ENCODE measurements at places on chromosomes 5 and 9.

DNA sequence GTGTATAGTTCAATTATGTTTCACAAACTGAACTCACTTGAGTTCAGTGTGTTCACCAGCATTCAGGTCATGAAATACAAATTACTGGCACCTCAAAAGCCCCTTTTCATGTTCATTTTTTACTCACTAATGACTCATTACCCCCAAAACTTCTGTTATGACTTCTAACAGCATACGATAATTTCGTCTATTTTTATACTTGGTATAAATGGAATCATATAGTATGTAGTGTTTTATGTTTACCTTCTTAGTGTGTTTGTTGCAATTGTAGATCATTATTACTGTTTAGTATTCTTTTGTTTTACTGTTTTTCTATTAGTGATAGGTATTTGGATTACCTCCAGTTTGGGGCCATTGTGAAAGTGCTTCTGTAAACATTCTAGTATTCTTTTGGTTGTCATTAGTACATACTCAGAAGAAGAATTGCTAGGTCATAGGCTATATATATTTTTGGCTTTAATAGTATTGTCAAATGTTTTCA is 33.4 kb downstream of the DDX4 start:
- H3K36me3 ChIP-seq = no peaks in the 10 kb centered on the region
- H3K4me3 ChIP-seq = no peak overlapping the region
- no peaks in the 10 kb centered on the region for H3K4me1 ChIP-seq
- no peak overlapping the region for H3K27ac ChIP-seq
- H3K27me3 ChIP-seq = peaks cover 2% of the 10 kb centered on the region
- DNase-seq = no peak

DNA sequence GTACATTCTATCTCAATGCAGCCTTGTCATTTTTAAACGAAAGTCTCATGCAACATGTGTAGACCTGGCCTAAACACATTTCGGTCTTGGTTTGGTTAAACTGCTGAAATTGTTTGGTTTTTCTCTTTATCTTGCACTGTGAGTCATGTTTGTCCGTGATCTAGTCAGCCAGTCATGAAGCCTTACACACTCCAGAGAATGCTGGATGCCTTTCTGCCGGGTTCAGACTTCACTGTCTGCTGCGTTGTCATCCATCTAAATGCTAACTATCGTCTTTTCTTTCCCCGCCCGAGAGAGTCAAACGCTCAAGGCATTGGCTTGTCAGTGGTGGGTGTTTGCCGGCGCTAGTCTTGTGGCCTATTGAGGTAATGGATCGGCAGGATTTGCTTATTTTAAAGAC is 1194.6 kb upstream of the WWC1 start:
- H3K4me1 ChIP-seq = no peaks in the 10 kb centered on the region
- H3K27me3 ChIP-seq = no peaks in the 10 kb centered on the region
- H3K4me3 ChIP-seq = no peak overlapping the region
- no peak overlapping the region for H3K27ac ChIP-seq

DNA sequence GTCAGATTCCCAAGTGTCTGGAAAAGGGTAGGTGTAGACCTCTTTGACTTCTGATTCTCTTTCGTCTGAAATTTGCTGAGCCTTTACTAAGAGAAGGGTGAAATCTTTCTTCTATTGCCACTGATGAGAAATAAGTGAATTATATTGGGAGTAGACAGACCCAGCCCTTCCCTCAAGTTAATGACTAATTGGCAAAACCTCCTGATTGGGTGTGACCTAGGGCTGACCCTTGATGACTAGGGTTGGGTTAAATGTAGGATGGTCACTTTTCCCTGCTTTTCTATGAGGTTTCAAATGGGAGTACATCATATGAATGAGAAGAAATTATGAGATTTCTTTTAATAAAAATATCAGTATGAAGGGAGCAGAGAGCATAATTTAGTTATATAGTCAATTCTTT is 73.4 kb upstream of the C5orf46 start:
- DNase-seq = no peak
- no peaks in the 10 kb centered on the region for H3K27me3 ChIP-seq
- H3K4me3 ChIP-seq = no peak overlapping the region
- H3K27ac ChIP-seq = no peak overlapping the region
- H3K4me1 ChIP-seq = no peaks in the 10 kb centered on the region

- no peak for DNase-seq
- no peak overlapping the region for H3K27ac ChIP-seq
- H3K36me3 ChIP-seq = no peaks in the 10 kb centered on the region
- no peak overlapping the region for H3K4me3 ChIP-seq
- no peaks in the 10 kb centered on the region for H3K27me3 ChIP-seq
- H3K4me1 ChIP-seq = no peaks in the 10 kb centered on the region
Measured at GRCh38 chr9:27248702-27249101, 48.2 kb downstream of the EQTN start.

DNA sequence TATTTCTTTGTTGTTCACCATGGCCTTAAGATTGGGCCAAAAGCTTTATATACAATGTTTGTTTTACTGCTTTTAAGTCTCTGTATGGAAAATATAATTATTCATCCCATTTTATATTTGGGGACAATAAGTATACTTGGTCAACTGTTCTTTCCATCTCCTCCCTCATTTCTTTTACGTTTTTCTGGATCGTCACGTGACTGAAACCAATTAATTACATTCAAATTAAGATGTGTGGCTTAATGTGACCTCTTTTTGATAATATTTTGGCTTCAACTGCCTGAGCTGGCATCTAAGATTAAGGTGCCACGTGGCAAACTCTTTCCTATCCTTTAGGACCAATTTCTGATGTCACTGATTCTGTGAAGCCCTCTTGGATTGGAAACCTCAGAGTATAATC is 250.1 kb upstream of the SGCD start:
- no peaks in the 10 kb centered on the region for H3K27me3 ChIP-seq
- H3K36me3 ChIP-seq = no peaks in the 10 kb centered on the region
- no peak for DNase-seq
- H3K27ac ChIP-seq = no peak overlapping the region

DNA sequence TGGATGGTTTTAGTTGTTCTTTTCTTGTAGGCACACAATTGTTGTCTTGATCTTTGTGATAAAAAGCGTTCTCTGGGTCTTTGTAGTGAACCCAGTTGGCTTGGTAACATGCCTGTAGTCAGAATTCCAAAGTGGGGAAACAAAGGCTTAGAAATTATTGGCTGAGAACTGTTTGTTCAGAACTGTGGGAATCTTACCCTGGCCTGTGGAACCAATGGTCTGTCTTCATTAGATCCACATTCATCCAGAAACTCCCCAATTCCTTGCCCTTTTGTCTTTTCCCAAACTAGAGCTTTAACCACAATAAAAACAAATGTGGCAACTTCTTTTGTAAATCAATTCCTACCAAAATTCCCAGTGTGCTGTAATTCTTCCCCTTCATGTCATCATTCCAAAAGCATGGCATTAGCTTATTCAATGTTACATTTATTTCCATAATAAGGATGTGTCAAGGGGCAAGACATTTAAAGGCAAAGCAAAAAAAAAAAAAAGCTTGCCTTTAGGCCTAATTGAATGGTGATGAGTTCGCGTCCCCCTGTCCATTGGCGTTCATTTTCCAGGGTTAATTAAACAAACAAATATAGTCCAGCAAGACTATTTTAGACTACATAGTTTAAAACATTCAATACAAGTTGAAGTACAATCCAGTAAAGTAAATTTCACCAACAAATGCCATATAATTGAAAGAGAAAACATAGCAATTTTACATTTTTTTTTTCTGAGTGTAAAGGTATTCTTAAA is 249.8 kb upstream of the ZNF608 start:
- no peak overlapping the region for H3K27ac ChIP-seq
- H3K4me3 ChIP-seq = no peak overlapping the region
- no peak for DNase-seq
- H3K27me3 ChIP-seq = no peaks in the 10 kb centered on the region

DNA sequence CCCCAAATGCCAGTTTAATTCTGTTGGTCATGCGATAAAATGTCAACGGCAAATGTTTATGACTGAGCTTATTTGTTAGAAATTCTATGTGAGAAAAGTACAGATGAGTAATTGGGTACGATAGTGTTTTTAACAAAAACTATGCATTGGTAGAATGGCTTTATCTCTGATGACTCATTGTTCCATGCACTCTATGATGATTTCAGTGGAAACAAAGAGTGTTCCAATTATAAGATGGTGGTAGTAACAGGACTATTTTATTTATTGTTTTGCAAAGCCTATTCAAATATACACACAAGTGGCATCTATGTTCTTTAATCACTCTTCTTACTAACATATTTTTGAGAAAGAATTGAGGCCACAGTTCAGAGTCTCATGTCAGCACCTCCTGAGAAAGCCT is 353.7 kb upstream of the IRX2 start:
- no peak for DNase-seq
- H3K36me3 ChIP-seq = no peaks in the 10 kb centered on the region
- H3K4me3 ChIP-seq = no peak overlapping the region
- H3K27me3 ChIP-seq = peaks cover 32% of the 10 kb centered on the region
- no peaks in the 10 kb centered on the region for H3K4me1 ChIP-seq

- H3K27ac ChIP-seq = no peak overlapping the region
- no peak for DNase-seq
- H3K36me3 ChIP-seq = no peaks in the 10 kb centered on the region
Measured at GRCh38 chr5:115758356-115758755, 58.1 kb downstream of the CDO1 start.

DNA sequence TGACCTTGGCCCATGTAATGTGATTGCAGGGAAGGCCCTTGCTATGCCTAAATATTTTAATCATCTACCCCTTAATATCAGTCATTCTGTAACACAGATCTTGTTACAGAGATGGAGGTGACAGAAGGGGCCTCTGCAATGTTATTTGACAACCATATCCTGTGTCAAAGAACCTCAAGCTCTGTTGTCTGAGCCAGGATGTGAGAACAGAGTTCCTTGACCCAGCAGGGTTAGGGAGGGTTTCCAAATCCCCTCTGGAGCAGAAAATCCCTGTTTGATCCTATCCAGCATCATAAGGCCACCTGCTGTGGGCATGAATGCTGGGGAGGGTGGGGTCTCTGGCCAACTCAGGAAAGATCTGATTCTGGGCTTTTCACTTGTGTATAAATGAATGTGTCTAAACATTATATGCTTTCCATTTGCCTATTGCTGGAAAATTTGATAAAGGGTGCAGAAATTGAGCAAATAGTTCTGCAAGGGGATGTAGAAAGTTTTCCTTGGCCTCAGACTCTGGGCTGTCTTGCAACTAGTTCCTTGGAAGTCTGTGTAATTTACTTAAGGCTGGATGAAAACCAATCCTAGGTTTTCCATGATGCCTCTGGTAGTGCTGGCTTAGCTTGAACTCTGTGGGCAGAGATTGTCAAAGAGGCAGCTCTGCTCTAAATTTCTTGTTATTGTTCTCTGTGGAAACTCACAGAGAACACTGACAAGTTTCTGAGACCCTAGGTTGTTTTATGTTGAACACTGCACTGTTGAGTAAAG is 71.0 kb downstream of the PGM5 start:
- H3K27me3 ChIP-seq = no peaks in the 10 kb centered on the region
- H3K4me3 ChIP-seq = no peak overlapping the region
- no peak for DNase-seq

DNA sequence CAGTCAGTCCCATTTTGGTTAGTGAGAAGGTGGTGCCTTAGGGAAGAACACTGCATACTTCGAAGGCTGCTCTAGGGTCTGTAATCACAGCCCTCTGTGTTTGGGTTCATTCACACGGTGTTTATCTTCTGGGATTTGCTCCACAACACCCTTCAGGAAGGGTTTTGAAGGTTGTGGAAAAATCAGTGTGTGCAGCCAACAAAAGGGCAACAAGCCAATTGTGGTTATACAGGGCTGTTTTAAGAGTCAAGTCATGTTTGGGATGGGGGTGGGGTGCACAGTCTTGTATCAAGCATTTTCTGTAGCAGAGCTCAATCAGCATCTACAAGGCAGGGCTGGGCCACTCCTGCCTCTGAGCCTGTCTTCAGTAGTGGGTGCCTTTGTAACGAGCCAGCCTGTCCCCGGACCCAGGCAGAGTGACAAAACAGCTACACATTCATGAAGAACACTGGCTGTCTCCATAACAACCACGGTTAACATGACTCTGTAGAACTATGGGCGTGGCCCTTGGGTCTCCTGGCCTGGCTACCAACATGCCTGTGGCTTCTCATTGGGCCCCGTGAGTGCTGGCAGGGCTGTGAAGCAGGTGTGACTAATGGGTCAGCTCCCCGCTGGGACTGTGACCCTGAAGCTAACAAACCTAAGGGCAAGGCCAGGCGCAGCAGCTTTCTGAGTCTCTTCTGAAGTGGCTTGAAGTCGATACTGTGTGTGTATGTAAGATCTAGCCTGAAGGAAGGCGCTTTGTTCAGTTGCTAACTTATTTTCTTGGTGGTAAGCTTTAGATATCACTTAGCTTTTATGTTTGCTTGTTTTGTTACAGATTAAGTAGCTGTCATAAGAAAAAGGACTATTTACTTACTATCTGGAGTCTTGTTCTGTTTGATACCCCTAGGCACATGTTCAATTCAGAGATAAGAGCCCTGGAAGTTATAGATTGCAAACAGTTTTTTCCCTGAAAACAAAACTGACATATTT is 27.9 kb upstream of the GOLM1 start:
- no peaks in the 10 kb centered on the region for H3K27me3 ChIP-seq
- no peak overlapping the region for H3K27ac ChIP-seq
- no peaks in the 10 kb centered on the region for H3K36me3 ChIP-seq
- DNase-seq = no peak
- H3K4me1 ChIP-seq = peaks cover 8% of the 10 kb centered on the region

GRCh38 chr5:98398465-98398864 is 375.0 kb upstream of the RGMB start:
- H3K36me3 ChIP-seq = no peaks in the 10 kb centered on the region
- H3K4me1 ChIP-seq = no peaks in the 10 kb centered on the region
- DNase-seq = no peak
- H3K27me3 ChIP-seq = no peaks in the 10 kb centered on the region
- H3K27ac ChIP-seq = no peak overlapping the region

DNA sequence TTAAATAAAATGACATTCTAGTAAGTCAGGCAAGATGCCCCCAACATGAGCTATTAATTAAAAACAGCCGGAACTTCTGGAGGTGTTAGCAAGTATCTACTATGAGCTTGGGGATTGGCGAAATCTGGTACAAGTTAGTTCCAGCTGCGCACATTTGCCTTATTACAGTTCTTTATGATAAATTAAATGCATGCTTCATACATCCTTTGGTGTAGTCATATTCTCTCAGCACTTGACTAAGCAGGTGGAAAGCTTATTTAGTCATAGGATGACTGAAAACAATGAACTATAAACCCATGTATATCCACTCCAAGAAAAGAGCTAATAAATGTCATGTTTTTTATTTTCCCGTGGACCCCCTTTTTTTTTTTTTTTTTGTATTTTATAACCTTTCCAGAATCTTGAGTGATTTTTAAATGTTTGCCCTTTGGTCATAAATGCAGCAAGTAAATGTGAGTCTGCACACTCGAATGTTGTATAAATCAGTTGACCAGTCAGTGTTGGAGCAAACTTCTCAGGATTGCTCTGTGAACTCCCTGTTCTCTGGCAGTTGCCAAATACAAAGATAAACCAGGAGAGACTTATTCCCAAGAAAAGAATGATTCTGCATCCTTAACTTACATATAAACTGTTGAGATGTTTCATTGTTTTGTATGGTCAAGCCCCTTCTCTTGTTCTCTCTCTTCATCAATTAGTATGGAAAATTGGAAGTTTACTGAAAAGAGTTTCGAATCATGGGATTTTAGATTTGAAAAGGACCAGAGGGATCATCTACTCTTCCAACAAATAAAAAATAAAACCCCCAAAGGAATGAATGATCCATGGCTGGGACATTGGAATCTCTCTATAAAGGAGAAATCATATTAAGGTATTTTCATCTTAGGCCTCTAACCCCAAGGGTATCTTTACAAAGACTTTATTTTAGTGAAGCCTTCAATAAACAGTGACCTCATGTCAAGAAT is 38.3 kb downstream of the PIK3R1 start:
- H3K4me1 ChIP-seq = peaks cover 78% of the 10 kb centered on the region
- H3K4me3 ChIP-seq = no peak overlapping the region
- no peak for DNase-seq
- no peaks in the 10 kb centered on the region for H3K27me3 ChIP-seq
- H3K36me3 ChIP-seq = no peaks in the 10 kb centered on the region
